ENCODE measurements at places on chromosomes 7 and 10.

DNA sequence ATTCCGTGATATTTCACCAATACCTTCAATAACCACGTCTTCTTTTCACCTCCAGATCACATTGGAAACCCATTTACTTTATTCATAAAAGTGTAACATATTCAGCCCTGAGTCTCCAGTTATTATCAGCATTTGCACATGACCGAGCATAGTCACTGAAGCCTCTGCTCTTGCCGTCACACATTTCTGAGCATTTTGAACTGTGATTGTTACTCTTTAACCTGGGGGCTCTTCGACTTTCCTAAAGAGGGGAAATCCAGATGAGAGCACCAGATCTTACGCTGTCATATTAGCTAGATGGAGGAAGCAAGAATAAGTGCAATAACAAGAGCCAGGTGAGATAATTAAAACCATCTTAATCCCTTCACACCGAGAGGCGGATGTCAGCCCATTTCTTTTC lies 260.0 kb upstream of the NRP1 start:
- no peak for DNase-seq

- DNase-seq: no peak
These were observed 2.7 kb downstream of the ZMIZ1 start for GRCh38 chr10:79071396-79071923.

DNA sequence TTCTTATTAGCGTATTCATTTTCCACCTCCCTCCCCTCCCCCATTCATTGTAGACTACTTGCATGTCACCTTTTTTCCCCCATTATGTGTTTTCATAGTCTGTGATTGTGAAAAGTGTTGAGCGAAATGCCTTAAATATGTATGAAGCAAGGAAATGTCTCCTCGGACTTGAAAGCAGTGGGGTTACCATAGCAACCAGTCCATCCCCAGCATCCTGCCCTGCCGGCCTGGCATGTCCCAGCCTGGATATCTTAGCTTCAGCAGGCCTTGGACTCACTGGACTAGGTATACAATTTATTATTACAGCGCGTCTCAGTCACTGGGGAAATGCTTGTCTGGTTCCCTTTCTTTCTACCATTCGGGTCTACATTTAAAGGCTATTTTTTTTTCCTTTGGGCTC lies 283.6 kb downstream of the BICC1 start:
- DNase-seq: no peak

DNA sequence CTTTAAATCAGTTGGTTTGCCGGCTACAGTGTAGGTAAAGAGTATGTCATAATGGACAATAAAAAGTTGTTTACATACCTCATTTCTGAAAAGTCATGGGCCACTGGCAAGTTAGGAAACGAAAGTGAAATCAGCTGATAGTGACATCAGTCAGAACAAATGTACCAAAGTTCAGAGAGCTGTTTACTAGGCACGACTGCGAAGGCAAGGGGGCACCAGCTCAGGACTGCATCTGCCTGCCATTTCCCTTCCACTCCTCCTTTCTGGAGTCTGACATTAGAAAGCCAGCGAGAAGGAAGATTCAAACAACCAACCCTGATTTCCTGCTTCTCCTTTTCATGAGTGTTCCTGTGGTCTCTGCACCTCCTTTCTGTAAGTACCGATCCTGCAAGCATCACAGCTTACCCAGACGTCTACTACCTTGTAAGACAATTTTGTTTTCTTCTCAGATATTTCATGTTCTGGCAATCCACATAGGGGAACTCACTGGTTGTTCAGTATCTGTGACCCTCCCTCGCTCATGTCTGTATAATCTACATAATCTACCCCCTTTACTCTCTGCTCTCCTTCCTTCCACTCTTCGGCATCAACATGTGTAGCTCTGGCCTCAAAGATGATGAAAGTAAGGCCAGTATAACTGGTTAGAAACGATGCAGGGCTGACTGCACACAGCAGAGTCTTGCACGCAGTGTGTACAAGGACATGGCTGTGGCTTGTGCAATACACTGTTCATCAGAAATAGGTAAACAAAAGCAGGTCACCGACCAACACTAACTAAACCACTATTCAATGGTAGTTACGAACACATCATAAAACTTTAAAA lies at the start of gene TMEM140:
Gene TMEM140 (plus strand): TSS at position 174 of the 823 bp plus-strand sequence. CDS start 16,370 bp downstream, outside the sequence.
- DNase-seq: no peak

DNA sequence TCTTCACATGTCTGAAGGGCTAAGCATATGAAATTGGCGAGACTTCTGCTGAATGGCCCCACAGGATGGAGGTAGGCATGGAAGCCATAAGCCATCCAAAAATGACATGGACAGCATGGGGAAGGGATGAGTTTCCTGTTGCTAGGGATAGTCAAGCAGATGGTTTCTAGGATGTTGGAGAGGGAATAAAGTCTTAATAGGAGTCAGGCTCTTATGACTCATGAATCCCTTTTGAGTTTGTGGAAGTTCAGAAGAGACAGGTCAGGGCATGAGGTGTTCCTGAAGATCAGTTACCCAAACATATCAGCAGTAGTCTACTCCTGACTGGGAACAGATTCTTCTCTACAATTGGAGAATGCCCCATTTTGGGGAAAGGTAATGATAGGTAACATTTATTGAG lies 243.9 kb downstream of the REEP3 start:
- DNase-seq: no peak

- DNase-seq: no peak
These were observed 13.6 kb downstream of the VPS50 start for GRCh38 chr7:93245525-93246432.

GRCh38 chr10:69843923-69844322 lies 42.2 kb downstream of the COL13A1 start:
- DNase-seq: no peak

- no peak for DNase-seq
These were observed 32.1 kb downstream of the MARCHF5 start for GRCh38 chr10:92323079-92323478.

- DNase-seq: no peak
These were observed 99.8 kb downstream of the KMT2C start for GRCh38 chr7:152335900-152336571.

DNA sequence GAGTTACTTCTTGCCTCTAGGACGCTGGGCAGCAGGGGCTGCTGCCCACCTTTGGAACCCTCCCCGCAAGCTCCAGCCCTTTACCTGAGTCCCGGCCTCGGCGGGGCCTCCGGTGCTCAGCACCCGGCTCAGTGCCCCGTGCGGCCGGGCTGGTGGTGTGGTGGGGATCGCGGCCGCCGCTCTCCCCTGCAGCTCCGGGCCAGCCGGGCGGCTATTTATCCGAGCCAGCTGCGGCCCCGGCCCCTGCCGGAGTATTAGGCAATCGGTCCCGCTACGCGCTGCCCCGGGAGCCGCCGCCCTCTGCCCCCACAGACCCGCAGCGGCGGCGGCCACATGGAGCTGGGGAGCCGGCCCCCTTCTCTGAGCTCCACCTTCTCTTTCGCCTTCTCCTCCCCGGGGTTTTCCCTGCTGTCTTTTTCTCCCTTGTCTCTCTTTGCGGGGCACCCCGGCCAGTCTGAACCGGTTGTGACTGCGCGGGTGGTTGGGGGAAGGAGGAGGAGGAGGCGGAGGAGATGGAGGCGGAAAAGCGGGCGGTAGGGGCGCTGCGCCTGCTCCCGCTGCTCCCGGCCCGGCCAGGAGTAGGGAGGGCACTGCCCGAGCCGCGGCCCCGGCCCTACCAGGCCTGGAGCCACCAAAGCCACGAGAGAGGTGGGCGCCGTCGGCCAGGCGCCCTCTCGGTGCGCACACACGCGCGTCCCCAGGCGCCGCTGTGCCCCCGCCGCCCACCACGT lies at the start of gene SLC16A9:
Gene SLC16A9 (minus strand): TSS at position 456 of the 731 bp plus-strand sequence. CDS start 25,559 bp downstream, outside the sequence.
- DNase-seq: peak; percentile 2

DNA sequence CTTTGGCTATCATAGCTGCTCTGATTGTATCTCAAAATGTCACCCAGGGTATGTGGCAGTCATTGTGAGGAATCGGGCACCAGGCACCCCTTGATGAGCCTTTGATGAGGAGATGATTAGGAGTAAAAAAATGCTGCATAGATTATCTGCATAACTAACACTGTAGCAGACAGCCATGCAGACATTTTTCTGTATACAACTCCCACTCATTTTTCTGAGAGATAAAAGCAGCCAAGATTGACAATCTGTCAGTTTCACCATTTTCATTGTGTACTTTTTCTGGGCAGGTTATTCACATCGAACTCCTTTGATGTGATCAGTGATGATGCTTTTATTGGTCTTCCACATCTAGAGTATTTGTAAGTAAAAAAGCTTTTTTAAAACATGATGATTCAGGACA lies 19.4 kb downstream of the LGI1 start:
- no peak for DNase-seq
